HTR-8/SVneo (cell line): ENCODE measurements at places on chromosomes 16 and 17.
A peak's percentile ranks its signal among the peaks of the same experiment; 100 is the strongest.

GRCh38 chr16:22887445-22887844 is 73.5 kb downstream of the HS3ST2 start:
- DNase-seq = no peak

DNA sequence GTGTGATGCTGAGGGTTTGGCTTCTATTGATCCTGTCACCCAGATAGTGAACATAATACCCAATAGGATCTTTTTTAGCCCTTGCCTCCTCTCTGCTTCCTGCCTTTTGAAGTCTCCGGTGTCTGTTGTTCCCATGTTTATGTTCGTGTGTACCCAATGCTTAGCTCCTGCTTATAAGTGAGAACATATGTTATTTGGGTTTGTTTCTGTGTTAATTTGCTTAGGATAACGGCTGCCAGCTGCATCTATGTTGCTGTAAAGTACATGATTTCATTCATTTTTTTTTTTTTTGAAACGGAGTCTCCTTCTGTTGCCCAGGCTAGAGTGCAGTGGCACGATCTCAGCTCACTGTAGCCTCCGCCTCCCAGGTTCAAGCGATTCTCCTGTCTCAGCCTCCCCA is 23.0 kb downstream of the DUS2 start:
- no peak for DNase-seq

DNA sequence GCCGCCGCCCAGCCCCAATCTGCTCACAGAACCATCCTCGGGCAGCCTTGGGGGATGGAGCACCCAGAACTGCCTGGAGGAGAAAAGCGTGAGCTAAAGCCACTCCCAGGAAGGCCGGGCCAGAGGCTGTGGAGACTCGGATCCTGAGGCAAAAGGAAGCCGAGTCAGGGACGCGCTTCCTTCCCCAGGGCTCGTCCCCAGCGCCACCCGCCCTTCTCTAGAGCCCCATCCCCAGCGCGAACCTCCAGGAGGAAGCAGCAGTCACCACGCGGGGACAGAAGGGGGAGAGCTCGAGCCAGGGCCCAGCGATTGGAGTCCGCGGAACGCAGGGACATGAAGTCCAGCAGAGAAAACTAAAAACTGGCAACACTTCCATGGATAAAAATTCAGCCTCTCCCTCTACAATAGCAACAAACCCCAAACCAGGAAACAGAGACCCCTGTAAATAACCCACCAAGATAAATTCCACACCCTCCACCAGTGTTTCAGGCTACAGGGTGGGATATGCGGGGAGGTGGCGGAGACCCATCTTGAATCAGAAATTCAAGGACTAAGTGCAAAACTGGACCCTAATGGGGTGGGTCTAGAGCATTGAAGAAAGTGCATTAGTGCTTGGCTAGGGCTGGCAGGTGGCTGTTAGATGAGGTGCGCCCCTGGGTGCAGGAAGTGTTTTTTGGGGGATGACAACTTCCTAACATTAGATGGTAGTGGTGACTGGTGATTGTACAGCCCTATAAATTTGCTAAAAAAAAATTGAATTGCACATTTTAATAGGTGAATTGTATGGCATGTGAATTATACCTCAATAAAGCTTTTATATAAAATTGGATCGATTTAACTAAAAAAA is 116.1 kb upstream of the METRNL start:
- peak; percentile 61 for DNase-seq

- DNase-seq = no peak
Observed at GRCh38 chr17:46791531-46791930, 27.0 kb downstream of the WNT3 start.

- DNase-seq = no peak
Observed at GRCh38 chr16:86171329-86171728, 272.4 kb downstream of the IRF8 start.

- DNase-seq = peak; percentile 89
Observed at GRCh38 chr16:56691885-56692284, 9.6 kb downstream of the MT1X start.

GRCh38 chr17:32483451-32484019 is 3.3 kb upstream of the CDK5R1 start:
- DNase-seq = peak; percentile 70

DNA sequence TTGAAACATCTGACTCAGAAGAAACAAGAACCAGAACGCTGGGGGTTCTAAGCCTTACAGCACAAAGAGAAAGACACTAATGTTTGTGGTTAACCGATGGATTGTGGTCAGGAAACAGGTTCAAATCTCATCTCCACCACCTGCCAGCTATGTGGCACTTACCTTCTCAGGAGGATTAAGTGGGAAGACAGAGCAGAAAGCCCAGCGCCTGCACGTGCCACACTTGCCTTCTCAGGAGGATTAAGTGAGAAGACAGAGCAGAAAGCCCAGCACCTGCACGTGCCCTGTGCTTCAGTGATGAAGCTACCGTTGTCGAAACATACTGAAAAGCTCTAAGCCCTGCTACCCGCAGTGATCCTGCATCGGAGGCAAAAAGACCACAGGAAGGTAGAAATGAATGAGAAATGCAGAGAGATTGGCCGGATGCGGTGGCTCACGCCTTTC is 90.6 kb downstream of the NXN start:
- no peak for DNase-seq

DNA sequence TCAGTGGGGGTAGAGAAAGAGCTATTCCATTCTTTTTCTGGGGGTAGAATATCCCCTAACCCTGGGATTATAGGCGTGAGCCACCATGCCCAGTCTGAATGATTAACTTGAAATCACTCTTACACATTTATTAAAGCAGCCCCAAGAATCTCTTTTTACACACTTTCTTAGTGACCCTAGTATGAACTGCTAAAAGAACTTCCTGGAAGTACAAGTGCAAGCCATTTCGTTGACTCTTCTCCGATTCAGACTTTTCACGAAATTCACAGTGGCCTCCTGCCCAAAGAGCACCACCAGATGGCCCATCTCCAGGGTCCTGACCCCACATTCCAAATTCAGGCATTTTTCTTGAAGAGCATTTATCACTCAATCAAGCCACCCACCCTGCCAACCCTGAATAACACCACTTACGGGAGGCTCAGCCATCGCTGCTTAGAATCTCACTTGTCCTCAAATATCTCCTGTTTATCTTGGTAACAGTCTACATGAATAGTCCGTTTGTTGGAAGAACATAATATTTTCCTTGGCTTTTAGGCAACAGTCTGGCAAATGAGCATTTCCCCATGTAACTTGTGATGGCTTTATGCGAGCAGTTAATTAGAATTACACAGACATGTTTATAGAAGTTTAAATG is 28.0 kb downstream of the ZNF423 start:
- no peak for DNase-seq

DNA sequence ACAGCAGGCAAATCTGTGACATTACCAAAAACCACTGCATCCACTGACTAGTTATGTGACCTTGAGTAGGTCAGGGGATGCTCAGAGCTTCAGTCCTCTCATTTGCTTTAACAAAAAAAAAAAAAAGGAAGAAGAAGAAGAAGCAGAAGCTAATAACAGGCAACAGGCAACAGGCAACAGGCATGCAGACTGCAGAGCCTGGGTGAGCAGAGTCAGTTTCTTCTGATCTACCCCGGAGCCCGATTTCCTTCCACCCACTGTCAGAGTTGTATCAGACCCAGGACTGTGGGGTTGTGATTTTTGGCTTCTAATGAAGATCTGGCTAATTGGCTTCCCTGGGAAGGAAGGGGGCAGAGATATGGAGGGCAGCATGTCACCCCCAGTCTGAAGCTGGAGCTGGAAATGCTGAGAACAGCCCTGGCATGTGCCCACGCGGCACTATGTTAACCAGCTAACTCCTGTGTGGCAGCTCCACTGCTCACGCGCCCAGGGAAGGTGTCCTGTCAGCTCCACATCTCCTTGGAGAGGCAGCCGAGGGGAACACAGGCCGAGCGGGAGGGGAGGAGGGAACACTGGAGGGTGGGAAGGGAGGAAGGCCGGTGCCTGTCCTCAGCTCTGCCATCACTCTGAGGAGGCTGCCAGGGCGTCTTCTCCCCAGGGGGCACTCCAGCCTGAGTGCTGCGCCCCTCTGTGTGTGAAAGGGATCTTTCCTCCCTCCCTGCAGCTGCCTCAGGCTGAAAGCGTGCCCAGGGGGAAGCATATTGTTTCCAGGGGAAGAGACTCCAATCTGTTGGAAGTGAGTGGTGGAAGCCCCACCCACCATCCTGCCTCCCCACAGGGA is 17.6 kb downstream of the SRCIN1 start:
- DNase-seq = no peak

- DNase-seq = no peak
Observed at GRCh38 chr17:34371405-34372100, 8.5 kb upstream of the CCL1 start.

- no peak for DNase-seq
Observed at GRCh38 chr17:68305142-68305541, 13.8 kb downstream of the ARSG start.

GRCh38 chr17:29625037-29625750 is 2.5 kb upstream of the CORO6 start:
- no peak for DNase-seq

DNA sequence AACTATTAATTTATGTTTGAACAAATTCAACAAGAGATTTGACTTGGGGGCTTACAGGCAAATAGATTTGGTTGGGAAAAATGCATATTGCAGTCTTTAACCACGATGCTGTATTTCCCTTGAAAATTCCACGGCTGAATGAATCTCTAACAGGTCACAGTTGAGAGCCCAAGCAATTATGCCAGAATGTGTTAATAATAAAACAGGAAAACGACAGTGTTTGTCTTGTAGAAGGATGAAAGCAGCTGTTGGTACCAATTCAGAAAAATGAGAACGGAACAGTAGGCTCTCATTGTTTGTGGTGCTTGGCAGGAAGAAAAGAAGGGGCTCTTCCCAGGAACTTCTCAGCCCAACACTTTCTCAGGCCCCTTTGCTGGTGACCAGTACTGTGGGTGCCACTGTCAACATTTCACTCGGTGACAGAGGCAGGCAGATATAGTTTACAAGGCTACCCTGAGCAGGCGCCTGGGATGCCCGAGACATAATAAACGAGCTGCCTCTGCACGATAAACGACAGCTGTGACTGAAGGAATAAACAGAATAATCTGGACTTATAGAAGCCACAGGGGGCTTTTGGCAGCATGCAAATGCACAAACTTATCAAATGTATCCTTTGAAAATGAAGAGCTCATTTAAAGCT is 387.1 kb downstream of the HS3ST4 start:
- no peak for DNase-seq

GRCh38 chr17:55735731-55736405 is 13.2 kb upstream of the TMEM100 start:
- peak; percentile 23 for DNase-seq

DNA sequence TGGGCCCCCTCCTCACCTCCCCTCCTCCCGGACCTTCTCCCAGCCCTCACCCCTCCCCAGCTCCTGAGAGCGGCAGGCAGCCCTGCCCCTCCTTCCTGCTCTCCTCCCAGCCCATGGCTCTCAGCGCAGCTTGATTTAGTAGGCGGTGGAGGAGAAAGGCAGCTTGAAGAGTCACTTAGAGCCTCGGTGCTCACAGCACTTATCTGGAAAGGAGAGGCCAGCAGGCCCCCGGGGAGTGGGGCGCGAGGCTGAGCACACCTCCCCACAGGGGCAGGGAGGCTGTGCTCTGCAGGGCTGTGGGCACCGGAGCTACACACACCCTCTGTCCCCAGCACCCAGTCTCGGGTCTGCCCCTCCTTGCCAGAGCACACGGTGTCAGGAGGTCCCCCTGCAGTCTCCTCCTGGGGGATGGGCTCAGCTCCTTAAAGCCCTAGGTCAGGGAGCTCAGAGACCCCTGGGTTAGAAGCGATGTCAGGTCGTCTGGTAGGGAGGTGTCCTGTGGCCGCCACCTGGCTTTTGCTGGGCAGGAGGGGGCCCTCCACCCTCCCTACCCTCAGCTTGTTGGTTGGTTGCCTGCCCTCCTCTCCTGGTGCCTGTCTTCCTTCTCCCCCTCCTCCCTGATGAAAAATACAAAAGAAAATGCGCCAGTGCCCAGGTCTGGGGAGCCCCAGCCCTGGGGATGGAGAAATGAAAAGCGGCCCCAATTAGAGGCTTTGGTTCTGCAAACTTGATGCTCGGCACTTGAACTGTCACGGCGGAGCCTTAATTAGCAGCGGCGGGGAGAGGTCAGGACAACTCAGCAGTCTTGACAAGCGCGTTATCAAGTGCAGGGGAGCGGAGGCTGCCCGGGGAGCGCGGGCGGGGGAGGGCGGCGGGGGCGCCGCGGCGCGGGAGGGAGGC is 151.1 kb upstream of the GSE1 start:
- DNase-seq = no peak

- DNase-seq = no peak
Observed at GRCh38 chr16:11676799-11677198, 8.5 kb downstream of the SNN start.

GRCh38 chr16:11562941-11563340 is 23.8 kb downstream of the LITAF start:
- DNase-seq = no peak

DNA sequence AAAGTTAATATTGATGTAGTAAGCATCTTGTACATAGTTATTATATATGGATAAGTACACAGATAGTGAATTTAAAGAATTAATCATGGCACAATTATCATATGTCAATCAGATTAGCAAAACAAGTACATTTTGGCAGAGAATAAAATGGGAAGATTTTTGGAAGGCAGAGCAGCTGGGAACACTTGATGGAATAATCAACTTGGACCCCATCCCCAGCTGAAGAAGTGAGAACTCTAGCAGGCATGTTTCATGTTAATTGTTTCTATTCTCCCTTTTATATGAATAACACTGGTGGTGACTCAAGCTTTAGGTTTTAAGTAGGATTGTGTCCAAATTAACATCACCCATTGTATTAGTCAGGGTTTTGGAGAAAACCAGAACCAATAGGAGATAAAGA is 198.7 kb downstream of the KCNJ2 start:
- DNase-seq = no peak

DNA sequence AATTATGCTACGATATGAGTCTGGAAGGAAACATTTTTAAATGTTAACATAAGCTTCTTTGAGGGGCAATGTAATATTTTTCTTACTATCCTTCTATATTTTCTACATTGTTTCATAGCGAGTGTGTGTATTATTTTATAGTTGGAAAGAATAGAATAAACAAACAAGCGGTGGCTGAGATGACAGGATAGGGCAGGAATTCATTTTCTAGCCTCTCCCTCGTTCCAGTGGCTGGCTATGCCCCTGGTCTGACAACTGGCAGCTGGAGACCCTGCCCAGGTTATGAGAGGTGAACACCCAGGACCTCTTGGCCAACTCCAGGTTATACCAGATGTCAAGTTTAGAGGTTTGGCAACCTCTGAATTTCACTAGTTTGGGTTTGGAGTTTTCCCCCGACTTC is 14.5 kb upstream of the TNRC6C start:
- no peak for DNase-seq

- DNase-seq = no peak
Observed at GRCh38 chr17:35765756-35766488, 5.2 kb downstream of the C17orf50 start.

GRCh38 chr16:12862327-12862726 is 39.1 kb upstream of the SHISA9 start:
- DNase-seq = no peak

GRCh38 chr16:76396977-76397376 is 119.8 kb downstream of the CNTNAP4 start:
- no peak for DNase-seq

GRCh38 chr16:49456763-49457162 is 83.2 kb downstream of the C16orf78 start:
- no peak for DNase-seq
